Mammary epithelial cell (primary cell): ENCODE measurements at places on chromosomes 1 and 21. TPM values are rescaled to one million over a fixed set of nuclear protein-coding genes. Genes with fewer than 3 reads are reported as not detected.

DNA sequence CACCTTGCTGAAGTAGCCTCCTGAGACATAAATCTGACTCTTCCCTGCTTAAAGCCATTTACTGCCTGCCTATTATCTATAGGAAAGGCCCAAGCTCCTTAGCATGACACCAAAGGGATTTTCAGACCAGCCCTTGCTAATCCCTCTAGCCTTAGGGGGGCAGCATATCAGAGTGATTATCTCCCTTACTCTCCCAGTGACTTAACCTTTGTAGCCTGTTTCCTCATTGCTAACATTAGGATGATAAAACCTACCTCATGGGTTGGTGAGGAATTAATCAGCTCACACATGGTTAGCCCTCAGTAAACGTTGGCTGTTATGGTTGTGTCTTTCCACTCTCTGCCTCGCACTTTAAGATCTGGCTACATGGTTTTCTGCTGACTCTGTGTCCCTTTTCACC lies 70.1 kb downstream of the ROR1 start:
- no peak for DNase-seq

DNA sequence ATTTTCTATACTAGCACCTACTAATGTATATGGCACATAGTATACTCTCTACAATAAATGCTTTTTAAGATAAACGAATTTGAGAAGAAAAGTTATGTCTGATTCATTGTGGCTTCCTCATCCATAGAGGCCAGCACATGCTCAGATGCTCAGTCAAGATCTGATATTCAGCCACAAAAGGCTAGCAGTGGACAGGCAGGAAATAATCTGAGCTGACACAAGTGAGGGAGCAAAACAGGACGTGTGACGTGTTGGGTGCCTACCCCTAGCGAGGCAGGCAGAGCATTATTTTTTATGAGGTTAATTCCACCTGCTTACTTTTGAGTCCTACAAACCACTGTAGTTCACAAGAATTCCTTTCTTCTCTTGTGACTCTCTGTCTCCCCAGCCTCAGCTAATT lies 550.9 kb downstream of the SMYD3 start:
- DNase-seq = no peak

- no peak for DNase-seq
These were observed 304.2 kb upstream of the PROX1 start for GRCh38 chr1:213683529-213683928.

GRCh38 chr1:19682257-19682656 lies 17.6 kb downstream of the HTR6 start:
- peak; percentile 37 for DNase-seq

- peak; percentile 35 for DNase-seq
These were observed 60.7 kb upstream of the FMN2 start for GRCh38 chr1:240031009-240031408.

- no peak for DNase-seq
These were observed 130.2 kb downstream of the NR5A2 start for GRCh38 chr1:200157715-200158114.

DNA sequence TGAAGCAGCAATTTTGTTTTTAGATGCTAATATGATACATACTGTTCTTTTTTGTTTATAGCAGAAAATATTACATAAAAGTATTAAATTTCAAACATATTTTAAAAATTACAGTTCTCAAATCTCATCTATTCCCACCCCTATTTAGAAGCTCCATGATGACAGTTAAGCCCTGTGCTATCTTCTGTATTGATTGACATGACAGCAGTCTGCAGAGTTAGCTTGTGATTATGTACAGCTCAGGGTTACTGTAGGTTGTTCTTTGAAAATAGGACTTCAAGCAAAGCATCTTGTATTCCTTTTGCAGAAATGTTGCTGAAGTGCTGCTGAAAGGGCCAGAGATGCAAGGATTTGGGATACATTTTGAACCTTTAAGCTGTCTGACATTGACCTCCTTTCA lies 8.2 kb downstream of the GPSM2 start:
- DNase-seq = no peak

- no peak for DNase-seq
These were observed 7.9 kb upstream of the IL23R start for GRCh38 chr1:67158401-67158800.

Gene ATP5PO
- 218 TPM for polyA plus RNA-seq

Gene SKI
- polyA plus RNA-seq = 10.5 TPM

Gene VANGL2
- 7.4 TPM for polyA plus RNA-seq

Gene OLFML3
- 0.73 TPM for polyA plus RNA-seq

Gene GUCA2A
- not detected for polyA plus RNA-seq
